GM06990 (cell line): ENCODE measurements at places on chromosomes 2 and 18.

GRCh38 chr2:239150125-239151011, 250.5 kb downstream of the HDAC4 start:
- DNase-seq, result no peak

DNA sequence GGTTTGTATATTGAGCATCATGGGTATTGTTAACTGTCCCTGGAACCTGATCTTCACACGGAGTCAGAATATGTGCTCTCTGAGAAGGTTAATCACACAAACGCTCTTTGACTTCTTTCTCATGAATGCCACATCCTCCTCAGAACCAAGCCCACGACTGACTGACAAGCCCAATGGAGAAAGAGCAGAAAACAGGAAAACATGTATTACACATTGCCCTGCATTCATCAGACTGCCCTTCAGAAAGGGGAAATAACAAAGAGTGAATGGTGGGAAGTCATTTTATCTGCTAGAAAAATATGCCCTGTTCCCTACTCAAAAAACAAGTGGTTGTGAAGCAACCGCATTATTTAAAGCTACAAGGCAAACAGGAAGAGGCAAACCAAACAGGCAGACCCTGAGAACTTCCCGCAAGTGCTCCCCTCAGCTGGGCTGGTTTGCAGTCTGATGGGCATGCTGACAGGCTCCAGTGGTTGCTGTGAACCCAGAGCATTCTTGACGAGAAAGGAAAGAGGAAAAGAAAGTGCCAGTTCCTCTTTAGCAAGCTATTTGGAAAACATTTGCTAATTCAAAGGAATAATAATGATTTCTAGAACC, 172.9 kb upstream of the SETBP1 start:
- peak; percentile 37 for DNase-seq

DNA sequence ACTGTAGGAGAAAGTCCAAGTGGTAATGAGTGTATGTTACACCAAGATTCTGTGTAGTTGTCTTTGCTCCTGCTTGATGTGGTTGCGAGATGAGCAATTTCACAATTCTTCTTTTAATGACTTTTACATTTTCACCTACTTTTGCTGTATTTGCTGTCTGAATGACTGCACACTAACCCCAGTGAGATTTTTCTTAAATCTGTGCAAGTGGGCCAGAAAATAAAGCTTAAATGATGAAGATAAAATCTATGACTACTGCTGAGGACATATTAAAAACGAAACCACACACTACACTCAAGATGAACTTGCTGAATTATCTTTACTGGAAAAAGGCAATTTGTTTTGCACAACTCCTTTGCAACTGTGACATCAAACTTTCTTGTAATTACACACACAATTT, 4.1 kb downstream of the LDAH start:
- peak; percentile 22 for DNase-seq

GRCh38 chr2:24972315-24972961, 683 bp upstream of the DNAJC27 start:
- no peak for DNase-seq

- no peak for DNase-seq
Observed at GRCh38 chr2:181894381-181894780, 2.9 kb downstream of the ITPRID2 start.

DNA sequence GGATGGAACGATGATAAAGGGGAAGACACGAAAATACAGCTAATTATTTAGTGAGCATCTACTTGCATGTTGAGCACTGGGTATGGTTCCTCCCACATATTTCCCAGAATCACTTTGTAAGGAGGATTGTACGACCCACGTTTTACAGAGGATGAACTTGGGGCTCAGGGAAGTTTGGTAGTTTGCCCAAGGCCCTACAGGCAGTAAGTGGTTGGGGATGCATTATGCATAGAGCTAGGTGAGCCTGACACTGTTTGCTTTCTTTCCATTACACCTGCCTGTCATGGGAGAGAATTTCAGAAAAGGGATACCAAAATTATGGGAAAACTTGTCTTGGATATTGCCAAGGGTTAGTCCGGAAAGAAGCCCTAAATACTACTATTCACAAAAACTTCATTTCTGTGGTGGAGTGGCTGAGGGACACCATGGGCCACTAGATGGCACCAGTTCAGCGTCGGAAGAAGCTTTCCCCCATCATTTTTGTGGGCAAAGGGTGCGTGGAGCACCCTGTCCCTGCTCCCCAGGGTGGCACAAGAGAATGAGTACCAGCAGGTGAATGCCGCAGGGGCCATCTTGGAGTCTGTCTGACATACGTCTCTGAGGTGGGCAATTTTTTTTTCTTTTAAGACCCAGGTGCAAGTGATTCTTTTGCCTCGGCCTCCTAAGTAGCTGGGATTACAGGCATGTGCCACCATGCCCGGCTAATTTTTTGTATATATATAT, 23.5 kb upstream of the C18orf32 start:
- peak; percentile 19 for DNase-seq

GRCh38 chr18:79538635-79539034, 141.0 kb upstream of the CTDP1 start:
- no peak for DNase-seq

DNA sequence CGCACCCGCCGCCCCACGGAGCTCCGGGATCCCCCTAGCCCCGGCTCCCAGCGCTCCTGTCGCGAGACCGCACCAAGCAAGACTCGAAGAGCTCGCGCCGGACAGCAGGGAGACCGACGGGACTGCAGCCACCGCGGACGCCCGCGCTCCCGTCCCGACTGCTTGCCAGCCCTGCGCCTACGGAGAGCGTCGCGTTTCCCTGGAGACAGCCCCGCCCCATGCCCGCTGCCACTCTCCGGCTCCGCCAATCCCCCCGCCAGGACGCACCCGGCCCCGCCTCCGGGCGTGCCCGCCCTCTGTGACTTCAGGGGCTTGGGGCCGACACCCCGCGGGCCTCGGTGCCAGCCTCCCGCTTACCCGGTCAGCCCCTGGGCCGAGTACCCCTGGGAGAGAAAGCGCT, at the start of gene ANKMY1:
ANKMY1 (minus strand) TSS at position 181 of the 400 bp plus-strand sequence. CDS start 653 bp downstream, outside the sequence.
- DNase-seq, result peak; percentile 86

GRCh38 chr18:62457877-62458276, 64.9 kb upstream of the ZCCHC2 start:
- DNase-seq, result no peak

- DNase-seq, result no peak
Observed at GRCh38 chr2:15074751-15075700, 442.5 kb downstream of the LRATD1 start.

- no peak for DNase-seq
Observed at GRCh38 chr2:32446369-32446768, 89.5 kb downstream of the BIRC6 start.

GRCh38 chr2:182817558-182817957, 48.9 kb downstream of the FRZB start:
- DNase-seq, result no peak

- DNase-seq, result no peak
Observed at GRCh38 chr2:191311-192190, 72.3 kb downstream of the SH3YL1 start.

GRCh38 chr2:18883616-18884456, 294.5 kb upstream of the NT5C1B start:
- DNase-seq, result no peak

GRCh38 chr2:100135415-100135814, 7.0 kb downstream of the AFF3 start:
- no peak for DNase-seq

GRCh38 chr2:177031438-177032180, 181.0 kb upstream of the HNRNPA3 start:
- DNase-seq, result no peak

GRCh38 chr2:169260246-169260645, 102.1 kb downstream of the LRP2 start:
- no peak for DNase-seq

GRCh38 chr2:45653122-45653913, 1.8 kb downstream of the PRKCE start:
- no peak for DNase-seq

DNA sequence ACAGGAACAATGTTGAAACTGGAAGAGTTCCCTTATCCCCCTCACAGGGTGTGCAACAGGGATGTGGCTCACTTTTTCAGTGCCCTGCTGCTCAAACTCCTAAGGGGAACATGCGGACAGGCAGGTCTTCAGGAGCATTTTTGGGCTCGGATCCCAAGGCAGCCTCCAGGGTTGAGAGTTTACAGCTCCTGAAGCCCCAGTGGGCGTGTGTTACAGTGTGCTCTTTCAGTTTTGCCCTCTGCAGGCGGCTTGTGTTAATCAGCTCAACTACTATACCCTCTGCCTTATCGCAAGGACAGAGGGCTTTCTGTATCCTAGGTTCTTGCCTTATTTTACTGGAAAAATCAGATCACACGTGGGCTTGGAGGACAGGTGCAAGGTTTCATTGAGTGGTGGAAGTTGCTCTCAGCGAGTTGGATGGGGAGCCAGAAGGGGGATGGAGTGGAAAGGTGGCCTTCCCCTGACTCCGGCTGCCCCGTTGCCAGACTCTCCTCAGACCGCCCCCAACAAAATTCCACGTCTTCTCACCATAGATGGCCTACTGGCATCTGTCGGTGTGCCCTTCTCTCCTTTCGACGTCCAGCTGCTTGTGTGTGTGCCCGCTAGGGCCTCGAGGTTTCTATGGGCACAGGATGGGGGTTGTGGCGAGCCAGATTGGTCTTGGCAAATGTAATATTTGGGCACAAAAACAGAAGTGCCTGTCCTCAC, 541.9 kb downstream of the TMX3 start:
- DNase-seq, result no peak

DNA sequence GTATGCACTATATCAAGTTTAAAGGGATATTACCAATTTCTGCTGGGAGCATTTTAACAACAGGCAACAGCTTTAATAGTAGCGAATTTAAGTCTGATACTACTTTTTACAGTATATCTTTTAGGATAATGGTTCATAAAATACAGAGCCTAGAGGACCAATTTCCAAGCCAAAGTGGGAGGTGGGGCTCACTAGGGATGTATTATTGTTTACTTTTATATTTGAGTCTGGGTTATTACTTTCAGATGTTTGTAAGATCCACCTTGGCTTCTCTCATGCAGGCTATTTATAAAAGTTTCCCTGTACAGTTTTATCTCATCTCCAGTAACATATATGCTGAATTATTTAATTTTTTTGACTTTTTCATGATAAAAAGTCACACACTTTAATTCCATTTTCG, 242.0 kb downstream of the CMPK2 start:
- no peak for DNase-seq

DNA sequence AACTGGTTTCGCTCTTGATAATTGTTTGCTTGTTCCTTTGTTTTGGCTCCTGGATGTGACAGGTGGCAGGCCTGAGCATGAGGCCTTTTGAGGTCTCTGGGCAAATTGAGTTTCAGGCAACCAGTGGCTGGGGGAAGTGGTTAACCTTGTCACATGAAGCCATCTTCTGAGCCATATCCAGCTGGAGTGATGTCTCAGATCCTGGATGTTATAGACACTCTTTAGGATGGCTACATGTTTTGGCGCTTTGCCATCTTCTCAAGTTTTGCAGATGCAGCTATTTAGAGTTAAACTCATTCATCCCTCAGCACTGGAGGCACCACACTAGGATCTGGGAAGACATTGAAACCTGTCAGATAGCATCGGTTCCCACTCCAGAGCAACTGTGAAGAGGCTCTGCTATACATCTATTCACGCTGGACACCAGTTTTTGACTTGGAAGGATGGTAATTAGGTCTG, 25.3 kb upstream of the TACR1 start:
- no peak for DNase-seq

- no peak for DNase-seq
Observed at GRCh38 chr2:26627350-26628105, 13.6 kb downstream of the CIB4 start.

- no peak for DNase-seq
Observed at GRCh38 chr2:215507836-215508235, 72.0 kb upstream of the FN1 start.

DNA sequence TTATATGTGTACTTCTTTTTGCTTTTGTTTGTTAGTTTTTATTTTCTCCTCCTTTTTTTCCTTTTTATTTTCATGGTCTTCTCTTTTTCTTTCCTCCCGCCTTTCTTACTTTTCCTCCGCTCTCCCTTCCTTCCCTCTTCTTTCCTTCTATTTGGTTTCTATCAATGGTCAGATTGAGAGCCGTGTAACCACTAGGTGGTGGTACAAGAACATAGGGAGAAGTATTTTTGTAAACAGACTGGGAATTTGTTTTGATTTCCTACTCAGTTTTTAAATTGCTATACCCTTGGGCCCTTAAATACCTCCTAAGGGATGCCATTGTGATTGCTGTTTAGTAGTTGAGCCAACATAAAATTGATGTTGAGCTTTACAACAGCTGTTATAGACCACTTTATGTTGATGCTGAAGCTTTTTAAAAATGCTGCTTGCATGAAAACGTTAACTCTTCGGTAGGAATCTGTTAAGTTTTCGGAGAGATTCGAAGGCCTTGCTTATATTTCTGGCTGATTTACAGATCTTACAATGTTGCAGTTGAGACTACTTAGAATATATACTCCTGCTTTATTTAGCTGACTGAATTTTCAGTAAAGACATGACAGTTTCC, 124.2 kb downstream of the UBE2E3 start:
- DNase-seq, result no peak

DNA sequence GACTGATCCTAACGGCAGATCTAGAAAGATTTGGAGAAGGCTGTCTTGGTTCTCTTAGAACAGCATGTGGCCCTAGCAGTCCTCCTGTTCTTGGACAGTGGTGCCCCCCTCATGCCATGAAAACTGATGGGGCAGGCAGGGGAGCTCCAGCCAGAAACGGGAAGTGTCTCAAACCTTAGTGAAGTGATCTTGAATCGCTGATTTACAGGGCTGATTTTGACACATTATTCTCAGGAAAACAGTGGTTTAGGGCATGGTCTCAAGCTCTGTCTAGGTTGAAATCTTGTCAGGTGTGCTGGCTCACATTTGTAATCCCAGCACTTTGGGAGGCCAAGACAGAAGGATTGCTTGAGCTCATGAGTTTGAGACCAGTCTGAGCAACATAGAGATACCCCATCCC, 37.8 kb downstream of the SRSF7 start:
- DNase-seq, result no peak

DNA sequence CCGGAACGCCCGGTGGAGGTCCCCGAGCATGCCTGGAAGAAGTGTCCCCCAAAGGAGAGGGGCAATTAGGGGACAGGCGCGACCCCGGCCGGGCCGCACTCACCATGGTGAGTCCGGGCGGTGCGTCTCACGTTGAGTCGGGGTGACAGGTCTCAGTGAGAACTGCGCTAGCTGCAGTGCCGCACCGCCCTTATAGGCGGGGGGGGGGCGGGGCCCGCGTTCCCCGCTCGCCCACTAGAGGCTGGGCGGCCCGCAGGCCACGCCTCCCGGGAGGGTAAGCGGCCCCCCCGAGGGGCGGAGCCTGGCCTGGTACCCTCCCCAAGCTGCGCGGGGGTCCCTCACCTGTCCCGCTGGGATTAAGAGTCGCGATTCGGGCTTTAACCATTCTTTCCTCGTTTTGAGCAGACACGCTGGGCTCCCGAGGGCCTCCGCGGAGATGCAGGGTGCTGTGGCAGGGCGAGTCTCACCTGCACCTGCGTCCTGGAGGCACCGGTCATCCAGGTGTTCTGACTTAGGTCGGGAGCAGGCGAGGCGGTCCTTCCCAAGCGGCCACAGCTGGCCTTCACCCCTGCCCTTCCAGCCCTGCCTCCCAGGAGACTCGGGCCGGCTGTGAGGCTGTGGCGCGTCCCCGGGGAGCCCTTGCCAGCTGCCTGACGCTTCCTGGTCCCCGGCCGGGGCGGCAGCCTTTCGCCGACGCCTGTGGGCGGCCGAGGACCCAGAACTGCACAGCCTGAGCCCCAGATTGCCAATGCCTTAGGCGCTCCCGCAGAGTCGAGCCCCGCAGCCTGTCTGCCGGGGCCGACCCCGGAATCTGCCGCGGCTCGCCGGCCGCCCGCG, at the start of gene TUBA4A:
TUBA4A (minus strand) TSS at position 166 of the 837 bp plus-strand sequence; CDS start at position 106, 60 bp downstream.
- peak; percentile 91 for DNase-seq

- DNase-seq, result no peak
Observed at GRCh38 chr2:121065239-121065638, 219.8 kb downstream of the TFCP2L1 start.
